Activated naive CD8-positive, alpha-beta T cell treated with anti-CD3 and anti-CD28 coated beads, Interleukin-2, amount 10 ng/mL, durations not matched to agents 7 days and 5 days (primary cell): ENCODE measurements at places on chromosomes 11 and 22. TPM values are rescaled to one million over a fixed set of nuclear protein-coding genes. Genes with fewer than 3 reads are reported as not detected.
A peak's percentile ranks its signal among the peaks of the same experiment; 100 is the strongest.

DNA sequence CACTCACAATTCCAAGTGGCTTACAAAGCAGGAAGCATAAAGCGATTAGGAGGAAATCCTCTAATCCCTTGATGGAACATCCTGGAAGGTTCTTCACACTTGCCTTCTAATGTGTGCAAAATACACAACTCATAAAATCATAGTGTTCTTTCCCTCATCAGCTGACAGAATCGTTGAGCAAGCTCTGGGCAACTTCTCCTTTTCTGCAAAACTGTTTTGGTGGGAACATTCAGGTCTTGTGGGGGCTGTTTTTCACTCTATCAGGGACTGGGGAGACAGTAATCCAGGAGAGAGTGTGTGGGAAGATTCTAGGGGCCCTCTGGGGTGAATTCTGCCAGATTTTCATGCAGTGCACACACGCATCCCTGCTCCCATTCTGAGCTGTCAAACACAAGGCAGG lies 53.2 kb downstream of the IRAG1 start:
- DNase-seq = no peak

DNA sequence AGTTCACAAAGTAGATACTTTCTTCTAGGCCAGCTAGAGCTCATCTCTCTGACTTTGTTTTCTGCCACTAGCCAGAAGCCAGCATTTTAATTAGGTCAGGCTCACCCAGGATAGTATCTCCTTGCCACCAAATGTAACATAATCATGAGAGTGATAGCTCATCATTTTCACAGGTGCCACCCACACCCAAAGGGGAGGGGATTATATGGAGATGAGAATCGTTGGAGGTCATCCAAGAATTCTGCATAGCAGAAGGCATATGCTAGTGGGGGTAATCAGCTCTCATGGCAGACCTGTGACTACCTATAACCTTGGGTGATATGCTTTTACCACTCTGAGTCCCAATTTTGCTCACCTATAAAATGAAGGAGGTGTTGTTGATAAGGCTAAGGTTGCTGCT lies 523.0 kb downstream of the METTL15 start:
- no peak for DNase-seq

Gene TUB
- not detected for total RNA-seq

Gene SAAL1
- total RNA-seq = 24.0 TPM

DNA sequence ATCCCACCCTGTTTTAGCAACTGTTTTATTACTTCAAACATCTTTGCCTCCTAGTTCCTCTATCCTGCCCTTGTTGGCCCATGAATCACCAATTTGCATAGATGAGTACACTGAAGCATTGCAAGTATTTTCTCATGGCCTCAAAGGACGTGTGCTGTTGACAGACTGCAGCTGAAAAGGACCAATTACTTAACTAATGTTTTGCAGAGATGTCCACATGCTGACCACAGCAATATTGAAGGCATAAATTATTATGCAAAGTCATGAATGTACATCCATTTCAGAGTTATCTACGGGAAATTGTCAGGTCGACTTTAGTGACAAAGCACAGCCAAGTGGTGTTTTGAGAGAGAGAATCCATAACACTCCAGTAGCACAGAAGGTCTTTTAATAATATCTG lies 64.8 kb downstream of the CADM1 start:
- no peak for DNase-seq

GRCh38 chr11:118226296-118226695 lies 1.5 kb upstream of the JAML start:
- DNase-seq = no peak

DNA sequence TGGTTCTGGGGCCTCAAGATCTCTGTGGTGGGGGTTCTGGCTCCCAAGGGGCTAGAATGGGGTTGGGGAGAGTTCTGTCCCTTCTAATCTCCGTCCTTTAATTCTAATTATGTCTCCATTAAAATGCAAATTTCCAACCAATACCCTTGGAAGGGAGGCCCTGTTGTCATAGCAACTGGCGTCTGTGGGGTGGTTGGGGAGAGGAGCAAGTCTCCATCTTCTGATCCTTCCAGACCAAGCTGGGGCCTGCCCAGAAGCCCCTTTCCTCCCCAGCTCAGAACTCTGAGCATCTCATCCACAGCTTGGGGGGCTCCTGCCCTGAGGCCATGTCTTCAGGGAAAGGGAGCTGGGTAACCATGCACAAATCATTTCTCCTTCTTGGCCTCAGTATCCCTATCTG lies 5.4 kb upstream of the RPS19BP1 start:
- DNase-seq = no peak

GRCh38 chr11:78525720-78526119 lies 48.9 kb downstream of the NARS2 start:
- DNase-seq = no peak

- DNase-seq = no peak
Measured at GRCh38 chr11:723120-723883, 17.3 kb downstream of the EPS8L2 start.

Gene PTPRCAP
- total RNA-seq = 371 TPM

GRCh38 chr11:82775736-82776346 lies 42.2 kb upstream of the FAM181B start:
- no peak for DNase-seq

DNA sequence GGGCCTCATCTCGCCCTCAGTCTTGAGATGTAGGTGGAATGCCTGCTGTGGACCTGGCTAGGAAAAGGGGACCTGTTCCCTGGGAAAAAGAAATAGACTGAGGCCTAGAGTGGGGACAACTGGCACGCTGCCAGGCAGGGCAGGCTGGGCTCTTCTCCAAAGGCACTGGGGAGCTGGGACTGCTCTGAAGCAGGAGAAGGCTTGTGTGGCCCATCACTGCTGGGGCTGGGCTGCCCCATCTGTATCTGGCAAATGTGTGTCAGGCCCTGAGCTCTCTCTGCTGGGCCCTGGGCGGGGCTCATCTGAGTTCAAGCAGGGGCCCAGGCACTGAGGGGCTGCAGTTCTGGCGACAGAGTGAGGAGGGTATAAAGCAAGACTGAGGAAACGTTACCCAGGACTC lies 32.9 kb downstream of the ARVCF start:
- DNase-seq = no peak

GRCh38 chr22:41862160-41862529 lies 29.2 kb downstream of the SREBF2 start:
- no peak for DNase-seq

DNA sequence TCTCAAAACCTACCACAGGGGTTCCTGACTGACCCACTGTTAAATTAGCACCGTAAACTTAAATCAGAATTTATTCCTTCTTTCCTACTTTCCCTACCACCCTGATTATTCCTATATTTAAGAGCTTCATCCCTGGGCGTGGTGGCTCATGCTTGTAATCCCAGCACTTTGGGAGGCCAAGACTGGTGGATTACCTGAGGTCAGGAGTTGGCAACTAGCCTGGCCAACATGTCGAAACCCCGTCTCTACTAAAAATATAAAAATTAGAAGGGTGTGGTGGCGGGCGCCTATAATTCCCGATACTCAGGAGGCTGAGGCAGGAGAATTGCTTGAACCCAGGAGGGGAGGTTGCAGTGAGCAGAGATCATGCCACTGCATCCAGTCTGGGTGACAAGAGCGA lies 20.3 kb downstream of the ALG9 start:
- DNase-seq = no peak

GRCh38 chr11:47550288-47551047 lies 2.5 kb downstream of the CELF1 start:
- DNase-seq = no peak

DNA sequence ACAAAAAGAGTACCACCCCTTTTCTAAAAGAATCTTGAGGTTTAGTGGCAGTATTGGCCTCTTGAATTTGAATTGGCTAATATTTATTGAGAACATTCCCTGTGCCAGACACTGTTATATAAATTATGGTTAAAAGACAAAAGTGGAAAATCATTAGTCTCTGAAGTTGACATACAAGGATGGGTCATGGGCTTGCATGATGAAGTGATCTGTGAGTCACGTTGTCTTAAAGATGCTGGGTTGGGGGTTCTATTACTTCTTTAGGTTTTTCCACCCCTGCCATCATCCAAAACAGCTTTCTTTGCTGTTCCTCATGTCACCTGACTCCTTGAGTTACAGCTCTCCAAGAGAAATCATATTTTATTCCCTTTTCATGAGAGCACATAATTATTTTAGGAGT lies 85.0 kb downstream of the CD44 start:
- no peak for DNase-seq

Gene WBP2NL
- 2.4 TPM for total RNA-seq

- no peak for DNase-seq
Measured at GRCh38 chr11:16778876-16779275, 40.4 kb downstream of the C11orf58 start.

DNA sequence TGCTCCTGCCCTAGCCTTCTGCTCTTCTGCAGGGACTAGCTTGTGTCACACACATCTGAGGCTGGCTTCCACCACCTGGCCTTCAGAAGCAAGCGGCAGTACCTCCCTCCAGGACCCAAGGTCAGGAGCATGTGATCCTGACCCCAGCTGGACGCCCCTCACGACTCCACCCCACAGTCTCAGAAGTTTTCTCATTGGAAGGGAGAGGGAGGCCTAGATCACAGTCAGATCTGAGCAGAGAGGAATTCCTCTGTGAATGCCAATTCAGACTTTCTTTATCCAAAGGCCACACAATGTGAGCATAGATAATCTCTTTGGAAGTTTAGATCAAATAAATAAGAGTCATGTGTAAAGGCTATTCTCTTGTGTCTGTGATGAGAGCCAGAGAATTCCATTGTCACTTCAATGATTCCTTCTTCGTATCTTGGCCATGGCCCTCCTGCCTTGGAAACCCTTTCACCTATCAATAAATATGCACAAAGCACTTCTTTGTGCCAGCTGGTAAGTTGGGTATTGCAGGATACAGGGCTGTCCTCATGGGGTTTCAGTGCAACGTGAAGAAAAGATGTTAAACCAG lies 142.9 kb downstream of the SNX19 start:
- DNase-seq = no peak

GRCh38 chr22:29700900-29701154 lies 19.0 kb upstream of the CABP7 start:
- DNase-seq = no peak

Gene CDC42BPG
- 3.4 TPM for total RNA-seq

GRCh38 chr11:123653827-123654565 lies 428 bp downstream of the SCN3B start:
- DNase-seq = peak; percentile 66

GRCh38 chr11:121152764-121153163 lies 51.7 kb downstream of the TECTA start:
- DNase-seq = no peak

Gene DBX1
- total RNA-seq = not detected

GRCh38 chr11:78420796-78421209 lies 3.2 kb upstream of the GAB2 start:
- peak; percentile 43 for DNase-seq

DNA sequence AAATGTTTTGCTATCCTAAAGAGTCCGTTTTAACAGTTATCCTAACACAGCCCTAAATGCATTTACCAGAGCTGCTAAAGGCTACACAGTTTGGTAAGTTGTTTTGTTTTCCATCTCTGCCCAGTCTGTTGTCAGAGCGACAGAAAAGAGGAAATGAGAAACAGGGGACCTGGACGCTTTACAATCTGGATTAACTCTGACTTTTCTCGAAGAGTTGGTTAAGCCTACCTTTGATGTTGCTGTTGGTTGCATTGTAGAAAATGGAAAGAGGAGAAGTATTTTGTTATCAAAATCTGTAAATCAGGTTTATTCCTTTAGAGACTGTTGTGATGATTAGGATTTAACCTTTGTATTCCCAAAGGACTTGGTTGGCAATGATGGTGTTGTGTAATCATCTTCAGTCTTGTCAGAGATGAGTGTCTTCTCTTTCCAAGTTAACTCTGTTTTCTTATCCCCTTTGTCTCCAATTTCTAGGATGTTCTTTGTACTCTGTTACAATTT lies 481 bp downstream of the ANGPTL5 start:
- no peak for DNase-seq

DNA sequence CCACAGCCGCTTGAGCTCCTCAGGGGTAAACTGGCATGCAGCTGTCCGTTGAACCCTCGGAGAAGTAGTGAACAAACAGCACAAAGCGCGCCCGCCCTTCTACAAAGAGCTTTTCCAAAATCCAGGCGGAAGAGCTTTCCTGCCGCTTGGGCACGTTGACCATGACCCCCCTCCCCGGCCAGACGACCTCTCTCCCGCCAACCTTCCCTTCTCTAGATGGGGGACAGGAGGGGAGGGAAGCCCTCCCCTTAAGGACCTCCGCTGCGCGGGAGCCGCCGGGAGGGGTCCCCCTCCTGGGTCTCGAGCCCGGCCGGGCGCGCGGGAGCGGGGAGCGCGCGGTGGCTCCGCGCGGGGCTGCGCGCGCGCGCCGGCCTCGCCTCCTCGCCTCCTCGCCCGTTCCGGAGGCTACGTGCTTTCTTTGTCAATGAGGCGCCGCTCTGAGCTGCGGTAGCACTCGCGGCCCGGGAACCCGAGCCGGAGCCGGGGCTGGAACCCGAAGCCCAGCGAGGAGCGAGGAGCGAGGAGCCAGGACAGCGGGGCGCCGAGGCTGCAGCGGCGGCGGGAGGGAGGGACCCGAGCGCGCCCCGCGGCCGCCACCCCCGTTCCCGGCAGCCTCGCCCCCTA lies 118.6 kb downstream of the HIPK3 start:
- no peak for DNase-seq

GRCh38 chr11:104583857-104584256 lies 314.4 kb downstream of the CASP12 start:
- no peak for DNase-seq

- peak; percentile 82 for DNase-seq
Measured at GRCh38 chr11:119356349-119357031, 10.0 kb upstream of the MFRP start.

DNA sequence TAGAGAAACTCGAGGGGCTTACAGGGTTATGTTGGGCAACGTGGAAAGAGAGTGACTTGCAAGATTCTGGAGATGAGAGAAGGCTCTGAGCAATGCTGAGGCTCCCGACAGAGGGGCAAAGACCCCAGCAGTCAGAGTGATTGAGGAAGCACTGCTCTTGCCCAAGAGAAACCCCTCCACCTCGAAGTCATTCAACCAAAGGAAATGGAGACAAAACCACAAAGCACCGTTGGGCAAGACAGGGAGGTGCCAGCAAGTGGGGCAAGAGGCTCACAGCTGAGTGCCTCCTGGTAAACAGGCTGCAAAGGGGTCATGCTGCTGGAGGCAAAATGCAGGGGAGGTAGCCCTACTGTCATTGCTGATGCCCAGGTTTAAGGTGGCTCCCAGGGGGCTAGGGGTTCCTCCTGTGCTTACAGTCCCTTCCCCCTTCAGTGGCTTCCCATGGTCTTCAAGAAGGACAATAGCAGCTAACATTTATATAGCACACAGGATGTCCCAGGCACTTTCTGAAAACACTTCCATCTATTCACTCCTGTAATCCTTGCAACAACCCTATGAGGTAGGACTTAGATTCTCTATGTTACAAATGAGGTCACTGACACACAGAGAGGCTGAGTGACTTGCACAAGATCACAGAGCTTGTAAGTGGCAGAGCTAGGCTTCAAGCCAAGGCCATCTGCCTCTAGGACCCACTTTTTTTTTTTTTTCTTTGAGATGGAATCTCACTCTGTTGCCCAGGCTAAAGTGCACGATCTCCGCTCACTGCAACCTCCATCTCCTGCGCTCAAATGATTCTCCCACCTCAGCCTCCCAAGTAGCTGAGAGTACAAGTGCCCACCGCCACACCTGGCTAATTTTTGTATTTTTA lies 18.1 kb upstream of the MYH9 start:
- DNase-seq = peak; percentile 55

Gene DDX17
- 710 TPM for total RNA-seq

- no peak for DNase-seq
Measured at GRCh38 chr11:110251836-110252235, 44.6 kb downstream of the RDX start.

GRCh38 chr11:2868506-2869133 lies 17.0 kb downstream of the CDKN1C start:
- DNase-seq = no peak

GRCh38 chr11:27934830-27935145 lies 173.2 kb downstream of the KIF18A start:
- DNase-seq = no peak
